Pancreas (tissue), 10 donors: ENCODE measurements at places on chromosomes 1 and 21. TPM values are rescaled to one million over a fixed set of nuclear protein-coding genes. Genes with fewer than 3 reads are reported as not detected.

The CASQ2 gene
- total RNA-seq = 0.59 TPM

The NPR1 gene
- total RNA-seq = 5.4 TPM

The ACTL8 gene
- total RNA-seq = not detected

The GOLT1A gene
- 8.2 TPM for total RNA-seq

The SLC41A1 gene
- 57.7 TPM for total RNA-seq

The AGT gene
- total RNA-seq = 8.8 TPM

The RHD gene
- not detected for total RNA-seq

The ETV3L gene
- not detected for total RNA-seq

The SEMA4A gene
- total RNA-seq = 5.1 TPM

The AQP10 gene
- not detected for total RNA-seq

The ZNF683 gene
- total RNA-seq = 0.14 TPM

The CYP4Z1 gene
- total RNA-seq = 0.29 TPM

The SUSD4 gene
- total RNA-seq = 11.7 TPM

The ELOVL1 gene
- total RNA-seq = 25.2 TPM

The MYOC gene
- total RNA-seq = 0.19 TPM

The LCE1B gene
- total RNA-seq = not detected

The APOBEC4 gene
- not detected for total RNA-seq

The MIGA1 gene
- 11.0 TPM for total RNA-seq

The ANKRD34A gene
- total RNA-seq = 0.04 TPM

The PAQR6 gene
- 1.1 TPM for total RNA-seq

The INKA2 gene
- 0.28 TPM for total RNA-seq

The ADPRS gene
- total RNA-seq = 6.1 TPM

The HTR6 gene
- not detected for total RNA-seq

The ITLN2 gene
- not detected for total RNA-seq

The ETS2 gene
- total RNA-seq = 14.4 TPM

The IFNLR1 gene
- 4.0 TPM for total RNA-seq

The S100A7A gene
- not detected for total RNA-seq

The OR2L8 gene
- total RNA-seq = not detected

The PHLDA3 gene
- 17.7 TPM for total RNA-seq

The HES3 gene
- not detected for total RNA-seq
